SW480 (cell line): ENCODE measurements at places on chromosomes 3 and 15.
A peak's percentile ranks its signal among the peaks of the same experiment; 100 is the strongest.

- DNase-seq = no peak
These were observed 202.8 kb upstream of the UBE2E2 start for GRCh38 chr3:23000371-23000770.

- DNase-seq = no peak
These were observed 17.6 kb upstream of the SEMA3F start for GRCh38 chr3:50137531-50137930.

GRCh38 chr15:77312523-77312922 lies 107.4 kb downstream of the PEAK1 start:
- DNase-seq = no peak

DNA sequence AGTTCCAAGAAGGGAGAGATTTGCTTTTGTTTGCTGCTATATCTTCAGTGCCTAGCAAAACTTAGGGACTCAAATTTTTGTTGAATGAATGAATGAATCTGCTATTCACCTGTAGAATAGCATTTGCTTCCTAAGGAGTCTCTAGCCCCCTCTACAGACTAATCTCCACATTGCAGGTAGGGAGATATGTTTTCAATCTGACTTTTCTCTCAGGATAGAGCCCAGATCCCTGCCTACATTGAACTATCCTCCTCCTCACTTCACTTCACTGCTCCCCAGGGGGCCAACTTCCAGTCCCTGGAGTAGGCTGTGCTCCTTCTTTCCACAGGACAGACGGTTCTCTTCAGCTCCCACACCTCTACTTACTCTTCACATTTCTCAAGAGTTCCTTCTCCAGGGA lies 81.9 kb upstream of the PTX3 start:
- DNase-seq = no peak

- DNase-seq = no peak
These were observed 237.5 kb downstream of the P3H2 start for GRCh38 chr3:189883113-189883753.

- DNase-seq = no peak
These were observed 35.3 kb upstream of the PGPEP1L start for GRCh38 chr15:99042892-99043291.

DNA sequence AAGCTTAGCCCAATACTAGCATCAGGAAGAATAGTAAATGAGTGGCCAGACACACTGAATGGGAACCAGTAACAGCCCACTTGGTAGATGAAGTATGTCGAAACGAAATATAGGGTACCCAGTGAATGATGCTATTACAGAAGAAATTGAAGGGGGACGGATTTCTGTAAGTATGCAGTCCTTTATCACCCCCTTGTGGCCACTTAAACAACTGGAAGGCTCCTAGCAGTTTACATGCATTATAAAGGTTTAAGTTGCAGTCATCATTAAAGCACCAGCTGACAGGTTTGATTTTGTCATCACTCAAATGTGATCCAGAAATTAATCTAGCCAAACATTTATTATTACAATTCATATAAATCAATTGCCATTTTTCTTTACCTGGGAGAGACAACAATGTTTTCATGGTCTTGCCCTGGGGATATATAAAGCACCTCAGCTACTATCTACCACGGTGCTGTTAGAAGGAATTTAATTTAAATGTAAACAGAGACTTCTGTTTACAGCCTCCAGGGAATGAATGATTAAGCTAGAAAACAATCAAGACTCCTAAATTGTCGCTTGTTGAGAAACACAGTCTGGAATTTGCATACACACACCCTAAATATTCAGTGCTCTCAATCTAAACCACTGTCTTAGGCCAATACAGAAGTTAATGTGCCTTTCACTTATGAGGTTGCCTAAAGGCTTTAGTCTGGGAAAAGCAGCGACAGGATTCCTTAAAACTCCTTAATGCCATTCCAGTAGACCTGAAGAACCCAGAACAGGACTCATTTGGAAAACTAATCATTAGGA lies 7.8 kb downstream of the EIF1B start:
- peak; percentile 75 for DNase-seq

GRCh38 chr15:60526127-60526616 lies 47.2 kb upstream of the ICE2 start:
- no peak for DNase-seq

GRCh38 chr3:190877925-190878324 lies 15.4 kb upstream of the GMNC start:
- DNase-seq = no peak

- no peak for DNase-seq
These were observed 231.5 kb upstream of the TLE3 start for GRCh38 chr15:70329179-70329578.

DNA sequence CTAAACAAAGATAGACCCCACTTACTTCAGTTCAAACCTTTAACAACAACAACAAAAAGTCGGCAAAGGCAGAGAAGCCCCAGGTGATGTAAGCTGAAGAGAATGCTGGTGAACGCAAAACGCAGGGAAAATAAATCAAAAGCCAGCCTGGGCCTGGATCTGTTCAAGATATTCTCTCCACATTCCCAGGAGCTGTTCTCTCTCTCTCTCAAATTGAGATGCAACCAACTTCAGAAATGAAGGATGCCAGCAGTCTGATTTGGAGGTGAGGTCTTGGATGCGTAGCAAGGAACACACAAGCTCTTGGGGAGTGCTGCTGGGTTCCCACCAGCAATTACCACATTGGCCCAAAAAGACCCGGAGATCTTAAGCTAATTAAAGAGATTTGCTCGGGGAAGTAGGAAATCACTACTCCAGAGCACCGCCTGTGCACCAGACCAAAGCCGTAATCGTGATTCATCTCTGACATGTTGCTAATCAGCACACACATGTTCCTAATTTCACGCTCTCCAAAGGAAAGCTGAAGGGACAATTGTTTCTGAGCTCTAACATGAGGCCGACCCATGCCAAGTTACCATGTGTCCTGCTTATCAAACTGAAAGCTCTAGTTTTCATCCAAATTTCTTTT lies 37.1 kb downstream of the IL17RD start:
- DNase-seq = no peak

DNA sequence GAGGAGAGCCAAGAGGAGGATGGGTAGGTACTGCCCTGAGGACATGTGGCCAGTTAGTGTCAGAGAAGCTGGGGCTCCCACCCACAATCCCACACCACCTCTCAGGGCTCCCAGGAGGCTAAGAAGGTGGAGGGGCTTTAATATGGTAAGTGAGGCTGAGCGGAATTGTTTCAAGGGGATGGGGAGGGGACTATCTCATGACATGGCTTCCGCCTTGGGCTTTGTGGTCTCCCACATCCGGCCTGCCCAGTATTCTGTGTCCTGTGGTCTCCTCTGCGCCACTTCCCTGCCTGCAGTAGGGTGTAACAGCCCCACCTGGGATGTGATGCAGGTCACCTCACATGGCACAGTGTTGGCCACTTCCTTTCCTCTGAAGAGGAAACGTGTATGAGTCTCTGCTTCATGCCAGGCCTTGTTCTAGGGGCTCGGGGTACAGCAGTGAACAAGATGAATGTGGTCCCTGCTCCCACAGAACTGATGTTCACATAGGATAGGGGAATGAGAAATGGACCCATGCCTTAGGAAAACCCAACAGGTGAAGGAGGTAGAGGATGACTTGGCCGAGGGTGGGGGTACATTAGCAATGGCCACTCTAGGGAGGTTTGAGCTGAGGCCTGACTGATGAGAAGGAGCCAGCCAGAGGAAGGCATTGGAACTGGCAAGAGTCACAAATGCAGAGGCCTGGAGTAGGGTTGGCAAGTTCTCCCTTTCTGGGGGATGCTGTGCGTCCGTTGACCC lies 3.2 kb downstream of the NEIL1 start:
- DNase-seq = no peak

- no peak for DNase-seq
These were observed 17.5 kb downstream of the RFTN1 start for GRCh38 chr3:16496008-16496407.

DNA sequence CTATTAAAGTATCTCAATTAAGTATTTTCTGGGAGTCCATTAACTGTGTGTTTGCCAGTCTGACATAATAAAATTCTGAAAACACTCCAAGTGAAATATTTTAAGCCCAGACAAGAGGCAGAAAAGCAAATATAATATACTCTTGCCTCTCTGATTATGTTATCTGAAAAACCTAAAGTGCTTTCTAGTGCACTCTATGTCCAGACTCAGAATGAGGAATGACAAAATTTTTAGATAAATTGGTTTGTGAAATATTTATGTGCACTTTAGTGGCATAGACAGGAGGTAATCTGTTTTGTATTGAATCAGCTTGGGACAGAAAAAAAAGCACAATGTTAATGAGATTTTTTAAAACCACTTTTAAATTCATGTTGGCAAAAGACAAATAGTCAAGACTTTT lies 508.2 kb upstream of the SUCLG2 start:
- DNase-seq = no peak

- no peak for DNase-seq
These were observed 4.8 kb upstream of the PCSK6 start for GRCh38 chr15:101494251-101494796.

- no peak for DNase-seq
These were observed 906.7 kb downstream of the IGSF11 start for GRCh38 chr3:118127992-118128391.
